ENCODE measurements at places on chromosomes 16 and 17.

DNA sequence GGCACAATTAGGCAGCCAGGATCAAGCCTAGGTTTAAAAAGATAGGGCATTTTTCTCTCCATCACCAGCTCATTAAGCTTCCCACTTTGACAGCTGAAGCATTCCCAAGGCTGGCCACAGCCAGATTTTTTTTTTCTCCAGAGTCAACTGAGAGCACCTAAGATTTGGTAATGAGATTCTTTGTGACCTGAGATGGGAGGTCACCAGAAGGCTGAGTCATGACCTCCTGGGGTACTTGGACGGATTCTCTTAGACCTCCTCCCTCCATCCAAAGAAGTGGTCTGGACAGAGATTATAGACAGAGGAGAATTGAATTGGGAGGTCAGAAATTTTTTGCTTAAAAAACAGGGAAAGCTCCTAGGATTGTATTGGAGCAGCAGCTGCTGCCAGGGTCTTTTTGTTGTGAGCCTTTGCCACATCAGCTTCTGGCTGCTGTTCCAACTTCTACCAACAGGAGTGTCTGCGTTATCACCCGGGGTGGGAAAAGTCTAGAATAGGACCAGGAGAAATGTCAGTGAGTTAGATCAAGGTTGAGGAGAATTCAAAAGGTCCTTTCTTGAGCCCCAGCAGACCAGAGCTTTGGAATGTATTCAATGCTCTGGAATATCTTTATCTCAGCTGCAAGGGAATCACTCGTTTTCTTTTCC lies 221.2 kb upstream of the N4BP1 start:
- DNase-seq = no peak

DNA sequence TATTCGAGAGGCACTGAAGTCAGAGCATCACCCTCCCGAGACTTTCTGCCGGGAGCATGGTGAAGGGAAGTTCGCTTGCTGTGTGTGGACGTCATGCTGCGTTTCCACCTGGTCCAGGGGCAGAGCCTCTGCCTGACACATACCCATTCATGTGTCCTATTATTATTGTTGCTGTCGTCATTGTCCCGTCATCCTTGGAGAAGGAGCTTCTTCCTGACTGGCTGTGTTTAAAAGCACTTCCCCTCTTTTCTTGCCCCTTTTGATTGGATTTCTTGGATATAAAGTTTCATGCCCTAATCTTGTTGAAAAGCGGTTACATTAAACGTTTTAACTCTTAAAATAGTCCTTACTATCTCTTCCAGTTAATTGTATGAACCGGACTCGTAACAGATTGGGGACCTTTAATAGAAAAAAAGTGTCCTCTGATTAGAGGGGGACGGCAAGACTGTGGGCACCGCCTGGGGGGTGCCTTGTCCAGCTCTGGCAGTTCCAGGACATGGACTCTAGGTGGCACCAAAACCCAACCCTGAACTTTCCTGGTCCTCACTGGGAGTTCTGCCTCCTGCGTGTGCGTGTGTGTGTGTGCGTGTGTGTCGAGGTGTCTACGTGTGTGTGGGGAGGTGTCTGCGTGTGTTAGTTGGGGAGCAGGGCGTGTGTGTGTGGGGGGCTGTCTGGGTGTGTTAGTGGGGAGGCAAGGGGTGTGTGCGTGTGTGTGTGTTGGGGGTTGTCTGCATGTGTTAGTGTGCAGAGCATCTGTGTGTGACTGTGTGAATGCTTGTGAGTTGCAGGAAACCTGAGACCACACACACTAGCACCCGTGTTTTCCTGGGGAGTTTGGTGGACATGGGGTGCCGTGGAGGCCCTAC lies 133.3 kb upstream of the CIBAR2 start:
- peak; percentile 49 for DNase-seq

DNA sequence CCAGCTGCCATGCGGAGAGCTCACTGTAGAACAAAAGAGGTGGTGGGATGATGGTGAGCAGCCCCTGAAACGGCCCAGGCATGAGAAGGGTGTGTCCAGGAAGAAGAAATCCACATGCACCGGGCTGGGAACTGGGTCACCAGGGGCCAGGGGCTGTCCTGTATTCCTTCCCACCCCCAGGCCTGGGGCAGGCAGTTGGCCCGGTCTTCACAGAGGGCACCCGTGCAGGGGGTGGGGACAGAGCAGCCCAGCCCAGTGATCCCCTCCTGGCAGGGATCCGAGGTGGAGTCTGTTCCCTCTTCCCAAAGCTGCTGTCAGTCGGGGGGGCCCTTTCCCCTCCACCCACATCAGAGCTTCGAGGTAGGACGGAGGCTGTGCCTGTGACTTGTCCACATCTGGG lies 9.2 kb downstream of the HS3ST6 start:
- DNase-seq = no peak

- DNase-seq = no peak
Measured at GRCh38 chr17:7882629-7883028, 6.0 kb upstream of the CHD3 start.

- DNase-seq = no peak
Measured at GRCh38 chr17:43125967-43126910, 1.1 kb upstream of the BRCA1 start.

Measured in GM04504 (cell line).